Retinal pigment epithelial cell (primary cell): ENCODE measurements at places on chromosomes 3 and 15.

DNA sequence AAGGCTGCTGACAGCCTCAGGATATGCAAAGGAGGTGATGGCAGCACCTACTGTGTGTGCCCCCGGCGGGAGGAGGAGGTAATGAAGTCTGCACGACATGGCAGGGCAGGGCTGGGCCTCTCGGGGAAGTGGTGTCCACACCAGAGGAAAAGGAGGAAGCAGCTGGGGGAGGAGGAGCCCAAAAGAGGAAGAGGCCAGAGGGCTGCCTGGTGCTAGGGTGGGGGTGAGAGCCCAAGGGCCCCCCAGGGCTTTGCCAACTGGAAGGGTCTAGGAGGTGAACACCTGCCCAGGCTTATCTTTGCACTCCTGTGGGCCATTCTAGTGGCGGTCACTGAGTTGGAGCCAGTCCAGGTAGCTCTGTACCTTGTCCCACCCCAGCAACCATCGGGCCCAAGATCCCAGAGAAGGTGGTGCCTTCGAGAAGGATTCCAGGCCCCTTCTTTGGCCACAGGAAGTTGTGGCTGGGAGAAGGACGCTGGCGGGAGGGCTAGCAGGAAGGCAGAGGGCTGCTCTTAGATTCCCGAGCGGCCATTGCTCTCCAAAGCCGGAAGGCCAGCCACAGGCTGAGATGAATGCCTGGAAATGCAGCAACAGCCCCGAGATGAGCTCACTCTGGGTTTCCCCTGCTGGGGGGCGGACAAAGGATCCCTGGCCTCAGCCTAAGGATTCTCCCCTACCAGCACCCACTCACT is 7.0 kb downstream of the GNAI2 start:
- DNase-seq, result no peak

DNA sequence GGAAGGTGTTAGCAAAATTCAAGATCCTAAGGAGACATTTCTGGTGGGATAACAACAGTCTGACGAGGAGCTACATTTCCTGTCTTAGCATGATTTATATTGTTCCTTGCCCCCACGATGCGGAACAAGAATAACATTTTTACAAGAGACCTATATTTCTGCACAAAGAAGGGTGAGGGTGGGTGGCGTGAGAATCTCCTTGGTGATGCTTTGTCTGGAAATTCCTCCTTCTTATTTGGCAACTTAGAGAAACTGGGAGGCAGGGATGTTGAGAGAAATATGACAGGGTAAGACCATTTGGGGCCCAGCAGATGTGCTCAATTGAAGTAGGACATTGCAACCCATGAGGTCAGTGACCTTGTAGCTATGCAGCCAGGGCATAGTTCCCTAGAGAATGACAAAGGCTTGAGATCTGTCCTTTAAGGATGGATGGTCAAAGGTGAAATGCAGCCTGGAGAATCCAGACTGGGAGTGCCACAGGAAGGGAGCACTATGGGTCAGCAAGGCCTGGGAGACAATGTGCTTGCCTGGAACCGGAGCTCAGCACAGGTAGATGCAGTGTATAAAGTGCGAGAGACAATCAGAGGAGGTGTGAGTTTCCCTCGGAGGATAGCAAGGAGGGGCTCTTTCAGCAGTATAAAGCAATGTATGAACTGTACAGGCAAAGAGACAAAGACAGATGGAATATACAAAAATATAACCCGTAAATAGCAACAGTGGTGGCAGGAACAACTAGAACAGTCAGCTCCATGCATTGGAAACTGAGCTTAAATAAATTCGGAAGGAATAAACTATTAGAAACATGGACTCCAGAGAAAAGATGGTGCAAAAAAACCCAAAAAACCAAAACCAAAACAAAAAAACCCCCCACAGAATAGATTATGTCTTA is 317.6 kb upstream of the TBL1XR1 start:
- no peak for DNase-seq

DNA sequence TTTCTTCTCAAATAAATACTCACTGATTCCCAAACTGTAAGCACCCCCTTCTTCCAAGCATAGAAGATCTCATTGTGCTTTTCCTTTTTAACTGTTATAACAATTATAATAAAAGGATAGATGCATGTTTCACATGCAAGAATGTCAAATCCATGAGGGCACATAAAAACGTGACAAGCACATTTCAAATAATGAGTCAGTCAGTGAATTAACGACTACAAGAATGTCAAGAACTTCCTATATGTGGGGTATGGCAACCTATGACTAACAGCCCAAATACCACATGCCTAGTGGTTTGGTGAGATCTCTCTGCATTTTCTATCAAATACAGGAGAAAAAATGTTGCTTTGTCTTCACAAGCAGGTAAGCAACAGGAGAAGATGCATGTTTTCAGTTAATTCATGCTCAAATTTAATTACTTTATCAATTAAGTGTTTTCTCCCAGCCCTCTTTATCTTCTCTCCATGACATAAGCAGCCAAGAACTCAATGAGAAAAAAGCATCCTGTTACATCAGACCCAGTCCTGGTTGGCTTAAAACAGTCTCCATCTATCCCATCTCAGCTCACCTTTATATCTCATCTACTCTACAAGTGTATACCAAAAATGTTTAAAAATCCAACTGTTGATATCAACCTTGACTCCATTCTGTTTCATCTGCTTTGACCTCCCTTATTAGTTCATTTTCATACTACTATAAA is 181.5 kb upstream of the LMCD1 start:
- DNase-seq, result peak; percentile 43

DNA sequence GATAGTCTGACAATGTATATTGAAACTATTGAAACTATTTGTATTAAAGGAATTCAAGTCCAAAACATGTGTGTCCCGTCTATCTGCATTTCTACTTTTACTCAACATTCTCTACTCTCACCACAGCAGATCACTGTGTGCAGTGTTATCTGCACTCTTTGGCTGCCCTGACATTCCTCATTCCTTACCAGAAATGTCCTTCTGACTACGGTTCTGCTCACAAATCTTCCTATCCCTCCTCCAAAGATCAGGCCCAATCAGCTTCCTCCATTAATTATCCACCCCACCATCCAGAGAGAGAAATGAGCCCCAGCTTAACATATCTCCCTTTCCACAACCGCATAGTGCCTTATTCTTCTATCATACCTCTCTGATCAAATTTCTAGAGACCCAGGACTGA is 94.7 kb downstream of the TBL1XR1 start:
- DNase-seq, result no peak

GRCh38 chr3:36373084-36373483 is 7.2 kb upstream of the STAC start:
- DNase-seq, result peak; percentile 81

DNA sequence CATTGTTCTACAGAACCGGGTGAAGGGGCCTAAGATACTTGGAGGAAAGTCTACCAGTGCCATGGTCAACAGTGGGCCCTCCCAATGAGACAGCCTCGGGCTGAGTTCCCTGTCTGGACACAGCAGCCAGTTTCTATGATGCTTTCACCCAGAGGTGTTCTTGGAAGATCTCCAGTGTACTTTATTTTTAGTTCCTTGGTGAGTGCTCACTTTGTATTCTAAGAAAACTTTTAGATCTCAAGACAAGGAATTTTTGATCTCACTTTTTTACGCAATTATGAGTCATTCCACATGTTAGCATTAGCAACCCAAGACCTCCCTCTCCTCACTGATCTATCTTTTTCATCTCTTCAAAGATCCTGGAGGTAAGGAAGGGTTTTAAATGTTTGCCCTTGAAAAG is 287.7 kb downstream of the RORA start:
- DNase-seq, result no peak

DNA sequence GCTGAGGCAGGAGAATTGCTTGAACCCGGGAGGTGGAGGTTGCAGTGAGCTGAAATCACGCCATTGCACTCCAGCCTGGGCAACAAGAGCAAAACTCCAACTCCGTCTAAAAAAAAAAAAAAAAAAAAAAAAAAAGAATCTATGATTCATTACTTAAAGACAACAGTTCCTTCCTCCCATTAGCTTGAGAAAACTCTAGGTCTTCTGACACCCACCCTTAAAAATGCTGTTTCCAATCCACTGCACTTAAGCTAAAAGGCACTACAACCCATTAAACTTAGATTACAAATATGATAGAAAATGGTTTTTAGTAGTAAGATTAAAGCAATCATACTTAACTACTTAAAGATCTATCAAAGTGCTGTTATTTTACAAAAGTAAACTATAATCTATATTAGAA is 40.0 kb upstream of the BHLHE40 start:
- no peak for DNase-seq

- no peak for DNase-seq
These were observed 247.6 kb upstream of the PROK2 start for GRCh38 chr3:72032441-72033135.

DNA sequence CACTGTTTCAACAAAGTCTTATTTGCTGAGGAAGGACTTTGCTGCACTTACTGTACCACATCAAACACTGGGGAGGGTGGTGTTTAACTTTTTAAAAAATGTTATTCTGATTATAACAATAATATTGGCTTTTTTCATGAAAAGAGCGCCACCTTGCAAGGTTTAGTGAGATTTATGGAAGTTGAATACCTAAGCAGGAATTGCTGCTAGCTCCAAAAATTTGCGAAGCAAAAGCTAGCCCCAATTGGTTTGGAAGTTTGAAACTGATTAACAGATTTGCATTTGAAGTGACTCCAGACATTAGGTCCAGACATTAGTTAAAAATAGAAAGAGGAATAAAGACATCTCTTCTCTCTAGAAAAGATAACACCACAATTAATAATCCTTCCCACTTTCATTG is 6.7 kb downstream of the ZIC1 start:
- DNase-seq, result no peak

- DNase-seq, result no peak
These were observed 34.8 kb downstream of the CRYGS start for GRCh38 chr3:186509423-186509822.

- DNase-seq, result no peak
These were observed 207.5 kb upstream of the ADAMTS9 start for GRCh38 chr3:64895106-64895990.

- no peak for DNase-seq
These were observed 170.9 kb downstream of the PLCL2 start for GRCh38 chr3:17055374-17056276.

DNA sequence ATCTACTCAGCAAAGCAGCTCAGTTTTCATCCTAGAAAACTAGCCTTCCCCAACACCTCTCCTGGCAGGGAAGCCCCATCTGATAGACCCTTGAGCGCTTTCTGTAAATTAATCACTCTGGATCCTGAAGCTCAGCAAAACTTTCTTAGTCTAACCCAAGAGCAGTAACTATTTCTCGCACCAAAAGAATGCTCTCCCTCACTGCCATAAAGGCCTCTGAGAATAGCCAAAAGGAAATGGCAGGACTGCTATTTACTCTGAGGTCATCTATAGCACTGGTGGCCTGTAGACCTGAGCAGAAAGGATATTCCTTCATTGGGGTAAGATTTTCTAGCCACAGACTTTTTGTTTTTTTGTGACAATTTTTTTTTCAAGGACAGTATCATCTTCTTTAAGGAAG is 345.8 kb upstream of the ADAMTS9 start:
- no peak for DNase-seq

GRCh38 chr3:120558771-120559241 is 37.3 kb upstream of the NDUFB4 start:
- DNase-seq, result peak; percentile 91
